Common myeloid progenitor, CD34-positive (primary cell): ENCODE measurements at places on chromosomes 13 and 19.
A peak's percentile ranks its signal among the peaks of the same experiment; 100 is the strongest.

DNA sequence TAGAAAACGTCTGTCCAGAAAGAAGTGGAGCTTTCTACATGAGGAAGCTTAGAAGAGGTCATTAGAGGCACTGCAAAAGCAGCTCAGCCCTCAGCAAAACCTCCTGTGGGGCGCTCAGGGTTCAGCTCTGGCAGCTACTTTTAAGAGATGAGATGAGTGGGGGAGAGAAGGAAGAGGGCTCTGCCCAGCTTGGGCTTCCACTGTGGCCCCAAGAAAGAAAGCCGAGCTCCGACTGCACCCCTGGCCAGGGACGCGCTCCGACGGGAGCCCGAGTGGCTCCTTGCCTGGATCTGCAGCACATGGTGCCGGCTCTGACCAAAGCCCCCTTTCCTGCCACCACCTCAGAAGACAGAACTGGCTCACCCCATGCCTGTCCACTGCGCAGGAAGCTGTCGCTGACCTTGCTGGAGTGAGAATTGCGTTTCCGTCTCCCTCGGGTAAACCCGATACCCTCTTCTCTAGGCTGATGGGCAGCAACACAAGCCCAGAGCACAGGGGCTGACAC lies 36.4 kb downstream of the NAXD start:
- DNase-seq = no peak

DNA sequence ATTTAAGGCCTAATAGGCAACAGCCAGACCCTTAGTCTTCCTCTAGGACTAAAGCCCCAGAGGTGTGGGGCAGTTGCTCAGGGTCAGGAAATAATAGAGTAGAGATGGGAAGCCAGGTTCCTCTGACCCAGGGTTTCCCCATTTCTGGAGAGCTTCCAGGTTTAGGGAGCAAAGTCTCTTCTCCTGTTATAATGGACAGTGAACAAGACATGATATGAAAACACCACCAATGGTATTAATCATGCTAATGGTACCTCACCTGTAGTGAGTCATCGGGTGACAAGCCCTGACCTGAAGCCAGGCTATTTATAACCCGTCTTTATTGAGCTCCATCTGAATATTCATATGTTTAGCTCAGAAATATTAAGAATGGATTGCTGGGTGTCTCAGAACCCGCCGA lies 24.6 kb downstream of the BICRA start:
- no peak for DNase-seq

DNA sequence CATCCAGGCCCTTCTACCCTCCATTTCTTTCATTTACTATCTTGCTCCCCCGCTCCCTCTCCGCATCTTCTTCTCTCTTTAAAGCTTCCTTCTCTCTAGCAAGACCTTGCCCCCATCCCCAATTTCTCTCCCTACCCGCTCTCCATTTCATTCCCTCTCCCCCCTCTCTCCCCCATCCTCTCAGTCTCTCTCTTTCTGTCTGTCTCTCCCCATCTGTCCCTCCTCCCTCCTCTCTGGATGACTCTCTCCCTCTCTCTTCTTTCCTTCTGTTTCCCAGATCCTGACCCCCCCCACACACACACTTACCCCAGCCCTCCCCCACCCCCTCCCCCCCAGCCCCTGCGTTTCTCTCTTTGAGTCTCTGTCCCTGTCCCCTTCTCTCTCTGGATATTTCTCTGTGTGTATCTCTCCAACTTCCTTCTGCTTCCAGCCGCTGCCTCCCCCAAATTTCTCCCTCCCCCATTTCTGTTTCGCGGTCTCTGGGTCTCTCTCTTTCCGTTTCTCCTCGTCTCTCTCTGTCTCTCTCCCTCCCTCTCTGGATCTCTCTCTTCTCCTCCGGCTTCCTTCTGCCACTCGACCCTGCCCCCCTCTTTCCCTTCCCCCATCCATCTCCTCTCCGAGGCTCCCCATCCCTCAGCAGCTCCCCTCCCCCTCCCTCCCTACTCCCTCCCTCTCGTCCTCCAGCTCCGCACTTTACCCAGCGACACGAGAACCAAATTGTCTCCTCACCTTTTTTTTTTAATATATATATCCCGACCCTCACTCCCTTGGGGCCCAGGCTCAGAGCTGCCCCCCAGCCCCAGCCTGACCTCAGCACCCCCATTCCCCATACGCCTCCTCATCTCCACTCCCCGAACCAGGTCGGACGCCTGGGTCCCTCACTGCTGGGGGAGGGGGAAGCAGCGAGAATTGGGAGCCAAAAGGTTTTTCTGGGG lies 3.6 kb upstream of the CACNG8 start:
- DNase-seq = no peak

- DNase-seq = peak; percentile 60
Measured at GRCh38 chr13:28657784-28658538, 969 bp upstream of the POMP start.

GRCh38 chr13:38537051-38537450 lies 149.8 kb upstream of the FREM2 start:
- DNase-seq = no peak

DNA sequence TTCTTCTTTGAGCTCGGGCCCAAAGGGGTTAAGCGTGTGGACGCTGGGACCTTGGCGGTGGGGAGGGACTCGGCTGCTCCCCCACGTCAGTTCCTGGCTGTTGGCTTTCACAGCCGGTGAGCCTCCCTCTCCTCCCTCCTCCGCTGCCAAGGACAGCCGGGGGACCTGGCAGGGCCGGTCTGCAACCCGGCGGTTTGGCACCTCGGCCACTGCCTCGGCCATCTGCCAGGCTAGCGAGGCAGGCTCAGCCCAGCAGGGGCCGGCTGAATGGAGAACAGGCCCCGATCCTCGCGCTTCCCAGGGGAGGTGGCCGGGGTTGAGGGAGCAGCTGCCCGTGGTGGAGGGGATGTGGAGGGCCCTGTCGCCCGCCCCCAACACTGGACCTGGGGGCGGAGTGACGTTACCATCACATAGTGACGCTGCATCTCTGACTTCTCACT lies 5.0 kb downstream of the TLE5 start:
- DNase-seq = no peak

GRCh38 chr13:74575729-74576125 lies 441.5 kb upstream of the KLF12 start:
- peak; percentile 80 for DNase-seq

- peak; percentile 95 for DNase-seq
Measured at GRCh38 chr19:50329146-50329925, at the start of gene KCNC3. KCNC3 (minus strand) TSS chr19:50329377; CDS start chr19:50329082, 295 bp downstream.

DNA sequence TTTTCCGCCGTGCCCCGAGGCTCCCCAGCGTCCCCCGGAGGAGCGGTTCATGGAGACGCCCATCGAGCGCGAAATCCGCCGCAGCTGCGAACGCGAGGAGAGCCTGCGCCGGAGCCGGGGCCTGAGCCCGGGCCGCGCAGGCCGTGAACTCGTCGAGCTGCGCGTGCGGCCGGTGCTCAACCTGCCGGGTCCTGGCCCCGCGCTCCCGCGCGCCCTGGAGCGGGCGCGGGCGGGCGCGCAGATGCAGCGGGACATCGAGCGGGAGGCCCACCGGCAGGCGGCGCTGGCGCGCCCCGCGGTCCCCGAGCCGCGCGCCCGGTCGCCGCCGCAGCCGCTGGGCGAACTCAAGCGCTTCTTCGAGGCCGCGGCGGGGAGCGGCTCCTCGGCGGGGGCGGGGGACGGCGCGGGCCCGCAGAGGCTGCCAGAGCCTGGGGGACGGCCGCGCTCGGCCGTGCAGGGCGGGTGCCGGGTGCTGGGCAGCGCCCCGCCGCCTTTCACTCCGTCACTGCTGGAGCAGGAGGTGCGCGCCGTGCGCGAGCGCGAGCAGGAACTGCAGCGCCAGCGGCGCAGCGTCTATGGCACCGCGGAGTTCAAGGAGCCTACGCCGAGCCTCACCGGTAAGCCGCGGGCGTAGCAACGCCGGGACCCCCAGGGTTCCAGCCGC lies 807 bp downstream of the MISP3 start:
- DNase-seq = peak; percentile 86

- no peak for DNase-seq
Measured at GRCh38 chr19:4051175-4052101, 15.3 kb downstream of the ZBTB7A start.

- DNase-seq = no peak
Measured at GRCh38 chr19:34124828-34125227, 47.5 kb upstream of the LSM14A start.

DNA sequence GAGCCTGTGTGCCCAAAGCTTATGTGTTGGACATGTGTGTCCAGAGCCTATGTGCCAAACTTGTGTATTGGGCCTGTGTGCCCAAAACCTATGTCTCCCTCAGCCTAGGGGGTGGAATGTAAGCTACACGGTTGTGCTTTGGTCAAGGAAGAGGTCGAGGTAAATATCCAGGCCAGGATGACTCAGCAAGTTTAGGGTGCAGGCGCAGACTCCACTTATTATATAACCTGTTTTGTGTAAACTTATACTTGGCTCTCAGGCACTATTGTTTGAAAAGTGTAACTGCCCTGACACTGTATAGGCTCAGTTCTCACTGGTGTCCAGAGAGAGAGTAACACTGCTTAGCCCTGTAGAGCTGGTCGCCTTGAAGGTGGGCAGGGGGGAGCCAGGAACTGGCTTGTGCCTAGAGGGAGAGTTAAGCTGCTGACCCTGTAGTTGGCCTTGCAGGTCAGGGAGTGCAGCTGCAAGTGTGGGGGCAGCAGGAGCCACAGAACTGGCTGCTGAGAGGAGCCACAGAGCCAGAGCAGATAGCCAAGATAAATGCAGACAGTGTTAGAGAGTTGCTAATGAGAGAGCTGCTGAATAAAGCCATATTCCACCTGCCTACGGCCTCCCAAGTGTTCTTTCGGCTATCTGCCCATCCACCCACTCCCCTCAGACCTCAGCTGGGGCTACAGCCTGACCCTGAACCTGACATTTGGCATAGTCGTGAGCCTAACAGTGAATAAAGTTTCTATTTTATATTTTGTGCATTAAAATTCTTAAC lies 517.2 kb upstream of the SLITRK1 start:
- DNase-seq = peak; percentile 23

GRCh38 chr13:37656247-37656940 lies 57.8 kb upstream of the POSTN start:
- no peak for DNase-seq

- no peak for DNase-seq
Measured at GRCh38 chr13:75779393-75779792, 143.3 kb downstream of the LMO7 start.

DNA sequence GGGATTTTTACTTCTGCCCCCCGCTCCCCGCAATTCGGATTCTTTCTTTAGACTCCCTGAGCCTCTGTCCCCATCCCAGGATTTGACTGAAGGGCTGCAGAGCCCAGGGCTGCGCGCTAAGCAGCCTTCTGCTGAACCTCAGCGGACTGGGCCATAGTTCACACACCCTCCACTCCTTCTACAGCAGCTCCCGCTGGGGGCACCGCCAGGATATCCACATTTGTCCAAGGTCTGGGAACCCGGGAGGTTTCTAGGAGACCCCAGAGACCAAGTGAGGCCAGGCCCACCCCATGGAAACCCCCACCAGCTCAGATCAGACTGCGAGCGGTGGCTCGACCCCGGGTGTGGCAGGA lies 463.3 kb downstream of the ITGBL1 start:
- DNase-seq = no peak

GRCh38 chr19:41606215-41606837 lies 20.5 kb downstream of the CEACAM4 start:
- DNase-seq = no peak

GRCh38 chr13:98096059-98096458 lies 46.8 kb upstream of the FARP1 start:
- DNase-seq = no peak

DNA sequence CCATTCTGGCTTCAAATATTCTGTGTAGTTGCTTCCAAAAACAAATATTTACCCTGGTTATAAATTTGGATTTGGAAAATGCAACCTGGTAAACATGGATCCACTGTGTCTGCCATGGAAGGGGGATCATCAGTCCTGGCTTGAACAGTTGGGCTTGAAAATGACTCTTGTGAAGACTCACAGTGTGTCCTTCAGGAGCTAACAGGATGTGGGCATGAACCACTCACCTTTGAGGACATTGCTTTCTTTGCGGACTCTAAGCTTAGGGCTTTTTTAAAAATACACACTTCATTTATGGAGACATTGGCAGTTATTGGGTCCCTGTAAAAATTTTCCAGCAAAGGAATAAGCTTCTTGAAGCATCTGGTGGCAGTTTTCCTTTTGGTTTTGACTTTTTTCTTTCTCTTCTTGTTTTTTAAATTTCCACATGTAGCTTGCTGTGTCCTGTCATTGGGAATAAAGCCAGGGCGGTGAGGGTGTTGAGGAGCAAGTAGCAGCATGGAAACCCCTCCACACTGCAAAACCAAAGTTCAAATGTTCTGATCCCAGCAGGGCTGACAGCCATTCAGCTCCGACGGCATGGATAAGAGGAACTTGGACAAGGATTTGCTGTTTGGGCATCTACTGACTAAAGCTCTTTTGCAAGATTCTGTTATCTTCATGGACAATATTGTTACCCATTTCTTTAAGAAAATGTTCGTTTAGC lies 39.5 kb upstream of the SERP2 start:
- no peak for DNase-seq

- peak; percentile 3 for DNase-seq
Measured at GRCh38 chr19:7994114-7994513, 11.3 kb downstream of the ELAVL1 start.

- DNase-seq = no peak
Measured at GRCh38 chr13:50636007-50636704, 207.3 kb downstream of the DLEU7 start.

GRCh38 chr19:43555185-43555770 lies 20.0 kb downstream of the XRCC1 start:
- peak; percentile 79 for DNase-seq

DNA sequence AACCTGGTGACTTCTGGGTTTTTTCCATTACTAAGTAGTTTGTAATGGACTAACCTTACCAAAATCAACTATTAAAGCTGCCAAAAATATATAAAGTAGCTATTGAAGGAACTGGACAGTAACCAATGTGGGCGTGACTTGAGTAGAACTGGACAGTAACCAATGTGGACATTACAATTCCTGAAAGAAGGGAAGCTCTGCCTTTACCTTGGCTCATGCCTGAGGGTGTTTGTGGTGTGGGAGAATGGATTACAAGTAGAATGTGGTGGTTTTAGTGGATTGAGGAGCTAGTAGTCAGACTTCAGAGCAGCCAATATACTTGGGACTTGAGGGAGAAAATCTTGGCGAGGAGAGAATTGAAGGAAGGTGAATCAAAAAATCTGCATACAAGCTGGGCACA lies 17.5 kb downstream of the LRRC63 start:
- DNase-seq = no peak

- no peak for DNase-seq
Measured at GRCh38 chr13:75421133-75421532, 60.8 kb downstream of the TBC1D4 start.

DNA sequence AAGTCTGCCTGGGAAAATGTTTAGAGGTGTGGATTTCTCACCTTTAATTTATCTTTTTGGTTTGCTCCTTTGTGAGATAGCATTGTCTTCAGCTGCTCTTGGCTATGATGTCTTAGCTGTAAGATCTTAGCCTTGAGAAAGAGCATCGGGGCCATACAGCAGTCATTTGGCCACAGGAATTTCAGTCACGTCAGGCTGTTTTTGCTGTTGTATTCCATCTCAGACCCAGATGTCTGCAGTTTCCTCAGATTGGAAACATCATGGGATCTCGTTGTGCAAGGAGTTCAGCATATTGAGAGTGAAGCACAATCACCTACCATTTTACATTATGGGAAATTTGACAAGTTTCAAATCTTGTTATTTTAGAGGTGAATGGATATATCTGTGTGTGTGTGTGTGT lies 89.3 kb upstream of the C1QTNF9B start:
- DNase-seq = no peak
